Fibroblast of lung (primary cell): ENCODE measurements at places on chromosomes 1 and 21.

GRCh38 chr21:45164124-45164511 is 89.7 kb downstream of the ADARB1 start:
- DNase-seq: peak; percentile 14

GRCh38 chr1:60973668-60974067 is 108.7 kb upstream of the NFIA start:
- DNase-seq: no peak

GRCh38 chr21:37538971-37539590 is 172.5 kb downstream of the DYRK1A start:
- DNase-seq: no peak

- peak; percentile 38 for DNase-seq
Observed at GRCh38 chr1:9068981-9069325, 482 bp downstream of the SLC2A5 start.

GRCh38 chr1:47963568-47964358 is 33.4 kb downstream of the TRABD2B start:
- peak; percentile 7 for DNase-seq
